GM20000 (cell line): ENCODE measurements at places on chromosomes 1 and 21.

DNA sequence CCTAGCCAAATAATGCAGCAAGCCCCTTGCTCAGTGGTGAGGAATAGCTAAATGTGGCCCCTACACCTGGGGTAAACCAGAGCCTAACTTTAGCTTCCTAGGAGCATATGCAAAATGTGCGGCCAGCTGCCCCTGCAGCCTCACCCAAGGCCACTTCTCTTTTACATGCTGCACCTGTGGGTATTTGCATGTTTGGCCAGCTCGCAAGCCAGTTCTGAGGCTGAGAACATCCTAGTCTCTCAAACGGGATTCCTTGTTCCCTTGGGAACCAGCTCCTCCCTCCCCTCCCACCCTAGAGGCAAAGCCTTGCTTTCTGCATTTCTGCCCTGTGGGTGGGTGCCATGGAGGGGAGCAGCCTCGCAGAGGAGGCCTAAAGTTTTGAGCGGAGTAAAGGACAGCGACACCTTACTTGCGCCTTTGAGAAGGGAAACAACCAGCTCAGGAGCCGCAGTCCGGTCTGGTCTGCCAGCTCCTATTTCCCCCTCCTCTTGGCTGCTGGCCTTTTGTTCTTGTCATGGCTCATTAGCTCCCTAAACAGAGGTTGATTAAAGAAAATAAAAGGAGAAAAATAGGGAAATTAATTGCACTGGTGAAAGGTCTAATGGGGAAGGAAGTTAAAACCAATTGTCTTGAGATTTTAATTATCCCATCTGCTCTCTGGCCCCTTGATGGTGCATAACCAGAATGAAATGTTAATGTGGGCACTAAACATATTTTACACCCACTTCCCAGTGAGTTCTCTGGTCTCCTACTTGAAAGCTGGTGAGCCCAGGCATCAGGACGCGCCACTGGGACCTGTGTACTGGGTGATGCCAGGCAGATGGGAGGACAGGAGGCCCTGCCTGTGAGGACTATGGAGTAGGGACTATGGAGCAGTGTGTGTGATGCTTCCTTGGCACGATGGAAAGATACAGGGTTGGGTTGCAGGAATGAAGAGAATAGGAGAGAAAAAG, 68.7 kb downstream of the TEX35 start:
- peak; percentile 19 for DNase-seq

GRCh38 chr1:154546264-154547063, 12.0 kb downstream of the UBE2Q1 start:
- DNase-seq = peak; percentile 83

DNA sequence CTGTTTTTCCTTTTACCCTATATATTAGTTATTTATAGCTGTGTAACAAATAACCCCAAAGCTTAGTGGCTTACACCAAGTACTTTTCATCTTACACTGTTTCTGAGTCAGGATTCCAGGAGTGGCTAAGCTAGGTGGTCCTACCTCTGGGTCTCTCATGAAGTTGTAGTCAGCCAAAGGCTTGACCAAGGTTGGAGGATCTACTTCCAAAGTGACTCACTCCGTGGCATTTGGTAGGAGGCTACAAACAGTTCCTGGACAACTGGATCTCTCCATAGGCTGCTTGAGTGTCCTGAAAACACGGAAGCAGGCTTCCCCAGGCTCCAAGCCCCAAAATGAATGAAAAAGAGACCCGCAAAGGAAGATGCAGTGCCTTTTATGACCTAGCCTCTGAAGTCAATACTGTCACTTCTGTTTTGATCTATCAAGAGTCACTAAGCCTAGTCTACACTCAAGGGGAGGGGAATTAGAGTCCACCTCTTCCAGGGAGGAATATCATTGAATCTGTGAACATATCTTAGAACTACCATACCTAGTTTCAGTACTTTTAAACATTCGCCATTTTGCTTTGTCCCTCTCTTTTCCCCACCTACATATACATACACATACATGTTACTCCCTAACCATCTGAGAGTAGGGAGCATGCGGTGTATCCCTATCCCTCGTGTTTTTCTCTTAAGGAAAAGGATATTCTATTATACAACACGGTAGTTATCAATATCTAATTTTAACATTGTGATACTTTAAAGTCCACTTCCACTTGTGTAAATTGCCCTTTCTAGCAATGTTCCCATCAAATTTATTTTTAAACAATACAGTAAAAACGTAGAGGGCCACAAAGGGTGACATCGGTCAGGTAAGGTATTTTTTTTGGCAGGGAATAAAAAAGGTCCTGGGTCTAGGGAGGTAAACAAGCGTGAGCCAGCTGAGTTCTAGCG, 67.2 kb downstream of the SLC35A3 start:
- no peak for DNase-seq

DNA sequence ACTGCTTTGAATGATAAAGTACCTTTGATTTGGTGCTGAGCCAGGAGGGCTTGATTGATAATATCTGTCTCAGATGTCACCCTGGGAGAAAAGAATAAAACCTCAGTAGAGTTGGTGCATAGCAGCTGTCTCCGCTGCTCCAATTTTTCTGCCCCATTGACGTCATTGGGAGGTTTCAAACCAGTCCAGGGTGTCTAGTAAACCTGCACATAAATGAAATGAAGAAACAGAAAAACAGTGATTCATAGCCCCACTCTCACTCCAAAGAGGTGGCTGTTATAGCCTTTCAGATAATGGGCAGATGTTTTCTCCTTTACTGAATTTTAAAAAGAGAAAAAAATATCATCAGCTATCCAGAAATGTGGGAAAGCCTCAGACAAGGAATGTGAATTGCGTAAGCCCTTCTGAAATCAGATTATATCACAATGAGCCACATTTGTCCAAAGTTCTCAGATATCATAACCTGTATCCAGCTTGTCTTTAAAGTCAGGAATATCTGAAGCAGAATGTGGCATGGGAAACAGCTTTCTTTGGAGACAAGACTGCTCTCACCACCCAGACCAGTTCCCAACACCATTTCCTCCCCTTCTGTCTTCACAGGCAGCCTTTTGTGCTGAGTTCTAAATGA, 351.3 kb upstream of the SGIP1 start:
- no peak for DNase-seq

GRCh38 chr1:159012495-159012894, 2.8 kb downstream of the IFI16 start:
- peak; percentile 28 for DNase-seq

GRCh38 chr21:17053321-17053720, 459.5 kb upstream of the CXADR start:
- no peak for DNase-seq

- DNase-seq = no peak
Observed at GRCh38 chr1:181010789-181011188, 11.9 kb downstream of the STX6 start.

DNA sequence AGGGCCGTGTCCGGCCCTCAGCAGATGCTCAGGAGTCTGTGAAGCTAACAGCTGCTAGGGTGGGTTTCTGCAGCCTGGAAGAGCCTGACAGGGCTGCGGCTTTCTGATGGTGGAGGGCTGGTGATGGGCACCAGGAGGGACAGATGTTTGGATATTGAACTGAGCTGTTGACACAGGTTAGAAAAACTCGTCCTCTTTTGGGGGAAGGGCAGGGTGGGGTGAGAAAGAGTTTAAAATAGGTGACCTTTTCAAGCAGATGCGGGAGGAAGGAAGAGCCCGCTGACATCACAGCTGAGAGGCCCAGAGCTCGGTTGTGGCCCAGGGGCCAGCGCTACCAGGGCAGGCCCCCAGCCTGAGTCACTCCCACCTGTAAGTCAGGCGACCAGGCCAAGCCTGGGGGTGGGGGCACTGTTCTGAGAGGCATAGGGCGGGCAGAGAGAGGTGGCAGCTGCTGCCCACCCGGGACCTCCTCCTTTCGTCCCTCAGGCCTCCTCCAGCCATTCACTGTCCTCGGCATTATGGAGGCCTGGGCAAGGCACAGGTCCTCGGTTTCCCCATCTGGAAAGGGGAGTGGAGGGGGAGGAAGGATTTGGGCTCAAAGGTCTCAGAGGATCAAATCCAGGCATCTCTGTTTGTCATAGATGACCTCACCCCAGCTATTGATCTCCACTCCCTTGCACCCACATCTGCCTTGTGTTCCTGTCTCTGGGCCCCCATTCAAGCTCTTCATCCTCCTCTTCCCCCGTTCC, 32.3 kb upstream of the ID3 start:
- peak; percentile 70 for DNase-seq

DNA sequence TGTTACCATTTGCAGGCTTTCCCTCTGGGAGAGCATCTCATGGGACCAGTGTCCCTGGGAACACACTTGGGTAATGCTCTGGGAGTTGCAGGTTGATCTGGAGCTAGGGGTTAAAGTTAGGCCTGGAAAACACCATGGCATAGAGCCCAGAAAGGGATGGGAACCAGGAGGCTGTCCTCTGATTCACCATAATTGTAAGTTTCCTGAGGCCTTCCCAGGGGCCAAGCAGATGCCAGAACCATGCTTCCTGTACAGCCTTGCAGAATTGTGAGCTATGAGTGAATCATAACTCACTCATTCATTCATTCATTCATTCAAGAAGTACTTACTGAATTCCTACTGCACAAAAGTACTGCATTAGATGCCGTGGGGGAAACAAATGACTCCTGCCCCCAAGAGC, 50.0 kb downstream of the LACTBL1 start:
- DNase-seq = no peak

DNA sequence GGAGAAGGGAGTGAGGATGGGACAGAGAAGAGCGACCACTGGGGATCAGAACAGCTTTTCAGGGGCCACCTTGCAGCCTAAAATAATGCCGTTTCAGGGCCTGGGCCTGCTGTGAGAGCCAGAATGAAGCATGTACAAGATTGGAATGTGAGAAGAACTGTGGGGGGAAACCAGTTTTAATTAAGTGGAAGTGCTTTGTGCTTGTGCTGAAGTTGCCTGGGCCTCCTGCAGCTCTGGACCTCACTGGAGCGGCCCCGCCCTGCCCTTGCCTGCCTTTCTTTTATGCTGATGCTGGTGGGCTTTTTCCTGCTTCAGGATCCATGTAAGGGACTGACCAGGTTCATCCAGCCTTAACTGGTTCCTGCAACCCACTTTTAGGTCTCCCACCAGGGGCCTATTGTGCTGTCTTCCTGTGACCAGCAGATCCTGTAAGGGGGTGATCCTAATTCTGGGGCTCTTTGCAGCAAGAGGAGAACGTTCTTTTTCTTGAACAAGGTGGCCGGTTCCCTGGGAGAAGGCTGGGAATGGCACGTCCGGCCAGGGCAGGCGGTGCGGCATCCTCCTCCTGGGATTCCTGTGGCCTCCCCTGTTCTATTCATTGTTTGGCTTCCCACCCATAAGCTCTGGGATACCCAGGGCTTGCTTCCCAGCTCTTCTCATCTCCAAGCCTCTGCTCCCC, 3.2 kb downstream of the C1orf226 start:
- DNase-seq = no peak

DNA sequence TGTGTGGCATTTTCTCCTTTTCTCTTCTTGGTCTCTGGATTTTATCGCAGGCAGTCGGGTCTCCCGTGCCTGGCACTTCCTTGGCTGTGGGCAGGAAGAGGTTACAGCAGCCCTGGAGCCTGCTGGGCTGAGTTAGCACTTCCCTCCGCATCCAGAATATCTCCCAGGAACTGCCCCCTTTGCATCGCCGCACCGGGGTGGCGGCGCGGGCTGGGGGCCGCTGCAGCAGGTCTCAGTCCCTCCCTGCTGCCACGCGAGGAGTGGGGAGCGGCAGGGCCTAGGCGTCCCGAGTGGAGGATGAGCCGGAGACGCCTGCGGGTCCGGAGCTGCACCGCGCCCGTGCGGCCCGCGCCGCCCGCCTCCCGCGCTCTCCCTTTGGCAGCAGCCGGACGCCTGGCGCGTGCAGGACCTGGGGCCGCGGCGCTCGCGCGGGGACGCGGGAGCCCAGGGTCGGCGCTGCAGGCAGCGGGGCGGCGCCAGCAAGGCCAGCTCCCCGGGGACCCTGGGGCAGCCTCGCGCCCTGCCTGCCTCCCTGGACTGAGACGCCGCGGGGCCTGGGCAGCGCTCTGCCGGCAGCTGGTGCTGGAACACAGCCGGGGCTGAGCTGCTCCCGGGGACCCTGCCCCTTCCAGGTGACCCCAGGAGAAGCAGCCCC, 192.8 kb downstream of the PRDM2 start:
- no peak for DNase-seq

DNA sequence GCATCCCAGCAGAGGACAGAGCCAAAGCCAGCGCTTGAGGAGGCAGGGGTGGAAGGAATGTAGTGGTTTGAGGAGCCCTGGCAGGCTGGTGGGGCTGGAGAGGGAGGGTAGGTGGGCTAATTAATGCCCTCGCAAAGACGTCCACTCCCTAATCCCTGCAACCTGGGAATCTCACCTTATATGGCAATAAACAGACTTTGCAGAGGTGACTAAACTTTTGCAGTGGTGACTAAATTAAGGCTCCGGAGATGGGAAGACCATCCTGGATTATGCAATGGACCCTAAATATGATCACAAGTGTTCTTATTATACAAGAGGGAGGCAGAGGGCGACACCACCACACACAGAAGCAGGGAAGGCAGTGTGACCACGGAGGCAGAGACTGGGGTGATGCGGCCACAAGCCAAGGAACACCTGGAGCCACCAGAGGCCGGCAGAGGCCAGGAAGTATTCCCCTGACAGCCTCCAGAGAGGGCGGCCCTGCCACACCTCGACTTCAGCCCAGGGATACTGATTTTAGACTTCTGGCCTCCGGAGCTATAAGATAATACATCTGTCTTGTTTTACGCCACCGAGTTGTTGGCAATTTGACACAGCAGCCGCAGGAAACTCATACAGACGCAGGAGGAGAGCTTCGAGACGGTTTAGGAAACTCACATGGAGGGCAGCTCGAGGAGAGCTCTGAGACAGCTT, 23.1 kb upstream of the NPPB start:
- no peak for DNase-seq
